T-helper 17 cell (primary cell): ENCODE measurements at places on chromosomes 4 and X.

GRCh38 chr4:151946718-151947117, 185.9 kb upstream of the GATB start:
- DNase-seq = no peak

GRCh38 chr4:8291036-8291682, 21.6 kb downstream of the HTRA3 start:
- no peak for DNase-seq

DNA sequence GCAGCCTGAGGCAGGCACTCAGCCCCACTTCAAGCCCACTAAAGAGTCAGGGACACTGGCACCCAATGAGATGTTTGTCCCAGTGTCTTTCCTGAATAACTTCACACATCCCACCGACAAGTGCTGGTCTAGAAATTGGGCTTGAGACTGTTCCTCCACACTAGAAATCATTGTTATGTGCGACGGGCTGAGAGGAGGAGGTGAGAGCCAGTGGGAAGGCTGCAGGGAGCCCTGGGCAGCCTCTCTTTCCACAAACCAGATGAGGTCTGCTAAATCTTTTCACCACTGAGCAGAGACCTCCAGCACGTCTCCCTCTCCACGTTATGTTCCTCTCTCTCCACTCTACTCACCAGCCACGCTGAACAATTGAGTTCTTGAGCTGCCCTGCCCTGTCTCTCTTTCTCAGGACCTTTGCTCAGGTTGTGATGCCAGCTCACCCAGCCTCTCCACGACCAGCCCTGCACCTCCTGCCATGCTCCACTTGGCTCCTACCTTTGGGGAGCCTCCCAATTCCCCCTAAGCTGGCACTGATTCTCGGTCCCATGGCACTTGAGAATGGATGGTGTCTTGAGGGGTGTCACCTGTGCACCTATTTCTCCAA, 8.4 kb downstream of the SCD5 start:
- no peak for DNase-seq

- DNase-seq = no peak
These were observed 8.1 kb upstream of the KLHL2 start for GRCh38 chr4:165199286-165199685.

DNA sequence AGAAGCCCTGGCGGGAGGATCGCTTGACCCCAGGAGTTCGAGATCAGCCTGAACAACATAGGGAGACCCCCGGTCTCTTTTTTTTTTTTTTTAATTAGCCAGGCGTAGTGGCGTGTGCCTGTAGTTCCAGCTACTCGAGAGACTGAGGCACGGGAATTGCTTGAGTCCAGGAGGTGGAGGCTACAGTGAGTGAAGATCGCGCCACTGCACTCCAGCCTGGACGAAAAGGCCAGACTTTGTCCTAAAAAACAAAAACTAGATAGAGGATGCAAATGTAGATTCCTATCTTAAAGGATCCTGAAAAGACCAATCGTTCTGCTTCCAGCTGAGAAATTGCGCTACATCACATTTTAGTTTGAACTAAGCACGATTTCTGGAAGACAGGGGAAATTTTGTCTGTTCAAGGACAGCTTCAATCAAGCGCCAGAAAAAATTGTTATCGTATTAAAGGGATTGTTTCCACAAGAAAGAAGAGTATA, 627 bp upstream of the HSD17B11 start:
- no peak for DNase-seq

- DNase-seq = no peak
These were observed 672 bp upstream of the NAT8L start for GRCh38 chr4:2058264-2059045.

DNA sequence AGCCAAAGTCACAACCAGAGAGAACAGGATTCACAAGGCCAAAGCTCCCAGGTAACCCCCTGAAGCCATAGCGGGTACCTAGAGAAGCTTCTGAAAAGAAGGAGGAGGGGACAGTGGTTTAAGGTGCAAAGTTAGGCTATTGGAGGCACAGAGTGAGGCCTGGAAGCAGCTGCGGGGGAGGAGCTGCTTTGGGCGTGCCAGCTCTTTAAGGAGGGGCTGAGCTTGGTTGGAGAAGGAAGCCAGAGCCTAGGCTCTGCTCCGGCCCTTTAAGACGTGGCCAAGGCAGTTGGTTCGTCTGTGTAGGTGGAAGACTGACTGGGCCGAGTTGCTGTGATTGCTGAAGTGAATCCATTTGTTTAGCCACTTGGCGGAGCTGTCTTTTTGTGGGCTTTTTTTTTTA, 1.5 kb downstream of the KLF8 start:
- DNase-seq = peak; percentile 8

DNA sequence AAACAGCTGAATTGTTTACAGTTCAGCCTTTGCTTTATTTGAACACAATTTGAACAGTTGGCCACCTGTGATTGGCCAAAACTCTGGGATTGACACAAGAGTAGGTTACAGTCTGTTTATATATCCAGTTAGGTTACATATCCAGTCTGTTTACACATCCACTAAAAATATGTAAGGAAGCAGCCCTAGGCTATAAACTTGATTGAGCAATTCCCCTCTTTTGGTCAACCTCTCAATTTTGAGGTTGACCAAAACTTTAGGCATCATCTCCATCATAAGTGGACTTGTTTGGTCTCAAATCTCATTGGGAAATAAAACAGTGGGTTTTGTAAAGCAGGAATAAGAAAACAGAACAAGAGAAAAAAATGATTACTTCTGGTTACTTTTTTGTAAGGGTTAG, 190.8 kb downstream of the SPATA18 start:
- DNase-seq = no peak

GRCh38 chrX:111506826-111507225, 4.6 kb upstream of the SERTM2 start:
- no peak for DNase-seq

DNA sequence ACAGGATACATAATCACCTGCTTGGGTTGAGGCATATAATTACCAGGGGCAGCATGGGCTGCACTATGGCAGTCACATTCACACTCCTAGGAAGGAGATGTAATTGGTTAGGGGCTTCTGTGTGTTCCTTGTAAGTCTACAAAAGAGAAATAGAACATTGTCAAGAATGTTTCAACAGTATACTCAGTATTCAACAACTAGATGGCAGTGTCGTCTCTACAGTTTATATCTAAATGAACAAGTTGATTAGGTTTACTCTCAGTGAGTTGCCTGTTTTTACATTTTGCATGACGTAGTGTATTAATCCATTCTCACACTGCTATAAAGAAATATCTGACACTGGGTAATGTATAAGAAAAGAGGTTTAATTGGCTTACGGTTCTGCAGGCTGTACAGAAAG, 50.5 kb upstream of the RAB33B start:
- no peak for DNase-seq

DNA sequence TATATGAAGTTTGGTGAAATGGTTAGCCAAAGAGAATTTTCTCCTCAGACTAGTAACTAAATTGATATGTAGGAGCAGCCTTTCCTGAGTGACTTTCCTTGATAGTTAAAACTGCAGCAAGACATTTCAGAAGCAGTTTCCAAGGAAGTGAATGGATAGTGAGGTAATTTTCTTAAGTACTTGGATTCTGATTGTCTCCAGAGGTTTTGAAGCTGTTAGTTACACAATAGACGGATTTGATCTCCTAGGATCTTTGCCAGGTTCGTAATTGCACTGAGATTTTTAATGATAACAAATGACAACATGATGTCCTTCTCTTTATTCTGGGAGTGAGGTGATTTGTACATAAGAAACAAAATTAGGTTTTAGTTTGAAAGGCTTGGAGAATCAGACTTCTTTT, 29.2 kb downstream of the PRRG1 start:
- DNase-seq = no peak

DNA sequence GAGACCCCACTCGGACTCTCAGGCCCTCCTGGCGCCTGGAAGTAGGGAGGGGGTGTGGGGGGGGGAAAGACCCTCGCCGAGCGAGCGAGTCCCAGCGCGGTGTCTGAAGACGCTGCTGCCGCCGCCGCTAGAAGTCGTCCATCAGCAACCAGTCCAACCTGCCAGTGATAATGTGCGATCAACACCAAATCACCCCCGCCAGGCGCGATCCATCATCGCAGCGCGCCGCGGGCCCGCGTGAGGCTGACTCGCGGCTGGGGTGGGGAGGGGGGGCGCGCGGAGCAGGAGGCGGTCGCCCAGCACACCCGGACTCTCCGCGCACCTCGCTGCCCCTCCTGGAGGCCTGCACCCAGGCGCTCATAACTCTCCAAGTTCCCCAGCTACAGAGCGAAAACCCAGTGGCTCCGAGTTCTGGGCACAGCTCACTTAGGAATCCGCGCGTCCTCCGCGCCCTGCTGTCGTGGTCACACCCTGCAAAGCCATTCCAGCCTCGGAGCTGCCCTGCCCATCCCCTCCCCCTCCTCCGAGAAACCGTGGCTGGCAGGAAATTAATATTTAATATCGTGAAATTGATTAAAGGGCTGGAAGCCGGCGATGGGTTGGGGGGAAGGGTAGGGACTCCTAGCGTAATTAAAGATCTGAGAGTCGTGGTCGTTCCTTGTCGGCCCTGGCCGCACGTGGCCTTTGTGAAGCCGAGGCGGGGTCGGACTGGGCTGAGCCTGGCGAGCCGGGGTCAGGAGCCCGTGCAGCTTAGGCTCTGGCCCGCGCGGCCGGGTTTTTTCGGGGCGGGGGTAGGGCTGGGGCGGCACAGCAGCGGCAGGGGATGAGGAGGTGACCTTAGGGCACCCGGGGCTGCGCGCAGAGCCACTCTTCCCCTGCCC, 58.1 kb upstream of the BCOR start:
- no peak for DNase-seq

- DNase-seq = no peak
These were observed 57.3 kb upstream of the FAM9B start for GRCh38 chrX:9091258-9091657.

- no peak for DNase-seq
These were observed 42.2 kb upstream of the HMGB3 start for GRCh38 chrX:150940844-150941495.

GRCh38 chr4:169815606-169816005, 57.9 kb upstream of the HPF1 start:
- no peak for DNase-seq

- DNase-seq = no peak
These were observed 170.3 kb upstream of the IGFBP7 start for GRCh38 chr4:57280481-57280880.

- no peak for DNase-seq
These were observed 47.8 kb upstream of the LGI2 start for GRCh38 chr4:25078523-25078922.

DNA sequence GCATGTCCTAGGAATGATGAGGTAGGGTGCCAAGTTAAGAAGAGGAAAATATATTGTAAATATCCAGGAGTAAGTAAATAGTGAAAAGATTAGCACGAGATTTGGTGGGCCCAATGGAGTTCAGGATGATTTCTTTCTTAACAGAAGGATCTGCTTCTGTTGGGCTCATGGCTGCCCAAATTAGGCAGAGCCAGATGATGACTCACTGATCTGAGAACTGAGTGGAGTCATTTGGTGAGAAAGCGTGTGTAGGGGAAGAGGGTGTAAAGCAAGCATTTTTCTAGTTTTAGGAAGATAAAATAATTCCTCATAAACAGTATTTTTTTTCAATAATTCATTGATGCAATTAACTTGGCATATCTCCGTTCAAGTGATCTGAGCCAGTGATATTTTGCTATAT, 1.6 kb downstream of the TBX22 start:
- no peak for DNase-seq

- no peak for DNase-seq
These were observed 369.4 kb upstream of the NDST3 start for GRCh38 chr4:117664706-117665444.

DNA sequence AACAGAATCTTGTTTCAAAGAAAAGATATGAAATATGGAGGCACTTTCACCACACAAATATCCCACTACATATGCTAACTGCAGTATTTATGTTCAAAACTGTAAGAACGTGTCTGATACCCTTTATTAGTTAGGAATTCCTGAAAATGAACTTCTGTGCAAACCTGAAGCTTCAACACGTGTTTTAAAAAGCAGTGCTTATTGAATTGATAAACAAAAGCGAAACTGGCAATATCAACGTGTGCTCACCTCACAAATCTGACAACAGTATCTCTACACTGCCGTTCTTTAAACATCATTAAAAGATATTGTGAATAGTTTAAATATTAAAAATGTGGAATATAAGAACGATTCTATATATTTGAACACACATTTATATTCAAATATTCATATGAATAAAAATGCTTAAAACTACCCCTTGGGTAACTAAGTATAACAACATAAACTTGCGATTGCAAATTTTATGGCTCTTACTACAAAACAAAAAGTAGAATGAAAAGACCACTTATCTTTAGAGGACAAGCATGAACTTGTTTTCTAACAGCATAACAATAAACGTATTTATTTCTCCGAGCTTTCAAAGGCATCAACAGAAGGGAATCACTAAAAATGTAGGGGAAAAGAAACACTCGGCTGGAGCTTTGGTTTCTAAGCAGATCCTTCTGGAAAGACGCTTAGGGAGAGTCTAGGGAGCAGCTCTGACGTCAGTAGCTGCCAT, at the start of gene LRP2BP:
LRP2BP (minus strand) TSS at position 687 of the 718 bp plus-strand sequence. CDS start 17,738 bp downstream, outside the sequence.
- DNase-seq = no peak

DNA sequence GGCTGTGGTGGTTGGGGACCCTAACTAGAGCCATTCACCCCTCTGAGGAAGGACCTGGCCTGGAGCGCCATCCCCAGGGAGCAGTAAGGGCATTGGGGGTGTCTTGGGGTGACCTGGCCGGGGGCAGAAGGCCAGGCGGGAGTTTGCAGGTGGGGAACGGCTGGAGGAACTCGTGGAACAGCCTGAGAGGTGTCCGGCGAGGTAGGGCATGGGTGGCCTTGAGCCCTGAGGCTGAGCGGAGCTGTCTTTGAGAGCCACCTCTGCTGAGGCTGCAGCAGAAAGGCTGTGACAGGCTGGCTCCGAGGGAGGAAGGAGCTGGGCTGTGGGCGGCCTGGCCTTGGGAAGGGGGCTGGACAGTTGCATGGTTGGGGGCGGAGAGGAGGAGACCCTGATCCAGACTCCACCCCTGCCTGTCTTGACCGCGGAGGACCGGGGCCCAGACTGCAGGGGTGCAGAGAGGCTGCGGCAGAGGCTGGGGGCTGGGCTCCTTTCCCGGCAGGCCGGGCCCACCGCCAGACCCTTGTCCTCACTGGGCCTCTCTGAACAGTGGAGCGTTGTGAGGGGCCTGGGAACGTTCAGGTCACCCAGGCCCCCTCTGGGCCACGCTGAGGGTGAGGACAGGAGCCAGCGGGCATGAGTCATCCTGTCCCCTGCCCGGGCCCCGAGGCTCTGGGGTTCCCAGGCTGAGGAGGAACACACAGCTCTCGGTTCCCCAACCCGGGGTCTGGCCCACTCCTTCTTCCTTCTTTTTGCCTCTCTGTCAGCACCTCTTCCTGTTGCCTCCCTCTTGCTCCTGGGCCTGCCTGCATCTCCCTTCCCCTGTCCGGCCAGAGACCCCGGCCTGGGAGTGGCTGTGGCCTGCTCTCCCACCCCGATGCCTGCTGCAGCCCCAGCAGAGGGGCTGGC, 8.1 kb downstream of the SH3BP2 start:
- DNase-seq = peak; percentile 9
